Activated CD4-positive, alpha-beta T cell treated with anti-CD3 and anti-CD28 coated beads, Interleukin-2, amount 10 ng/mL, durations not matched to agents 7 days and 5 days (primary cell): ENCODE measurements at places on chromosomes 1 and 21. TPM values are rescaled to one million over a fixed set of nuclear protein-coding genes. Genes with fewer than 3 reads are reported as not detected.

DNA sequence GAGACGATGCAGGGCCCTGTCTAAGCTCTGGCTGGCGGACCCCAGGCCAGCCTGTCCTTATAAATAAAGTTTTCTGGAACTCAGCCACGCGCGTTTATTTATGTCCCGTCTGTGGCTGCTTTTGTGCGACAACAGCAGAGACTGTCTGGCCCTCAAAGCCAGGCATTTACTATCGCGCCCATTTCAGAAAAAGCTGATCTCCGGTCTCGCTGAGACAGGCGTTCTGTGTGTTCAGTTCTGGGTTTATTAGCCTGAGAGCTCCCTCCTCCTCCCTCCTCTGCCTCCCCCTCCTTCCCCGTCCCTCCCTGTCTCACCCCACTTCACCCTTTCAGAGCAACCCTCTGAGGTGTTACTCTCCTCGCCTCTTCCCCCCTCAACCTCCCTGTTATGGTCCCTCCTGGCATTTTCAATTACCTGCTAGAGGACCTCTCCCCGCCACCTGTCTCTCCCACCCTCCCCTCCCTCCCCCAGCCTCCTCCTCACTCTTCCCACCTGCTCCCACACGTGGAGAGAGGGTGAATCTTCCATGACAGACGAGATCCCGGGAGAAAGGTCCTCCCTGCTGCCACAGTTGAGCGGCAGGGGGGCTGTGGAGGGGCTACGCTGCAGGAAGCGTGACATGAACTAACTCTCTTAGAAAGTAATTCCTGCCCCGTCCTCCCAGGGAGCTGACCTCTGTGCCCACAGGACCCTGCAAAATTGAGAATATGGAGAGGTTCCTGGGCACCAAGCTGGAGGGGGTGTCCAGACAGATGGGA is 59.9 kb downstream of the SPSB1 start:
- DNase-seq: no peak

DNA sequence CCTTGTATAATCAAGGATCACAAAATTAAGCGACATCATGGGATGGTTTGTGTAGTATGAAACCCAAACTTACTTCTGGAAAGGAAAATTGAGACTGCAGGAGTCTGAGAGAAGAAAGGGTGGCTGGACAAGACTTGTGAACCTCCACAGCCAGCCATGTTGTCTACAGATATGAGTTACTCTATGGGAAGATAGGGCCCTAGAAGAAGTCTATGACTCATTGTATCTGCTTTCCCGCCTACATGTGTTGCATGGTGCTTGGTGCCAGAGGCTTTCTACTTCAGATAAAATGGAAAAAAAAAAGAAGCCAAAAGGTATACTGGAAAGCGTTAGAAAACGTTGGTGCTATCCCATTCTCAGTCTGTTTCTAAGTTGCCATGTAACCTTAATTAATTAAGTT is 18.7 kb upstream of the OR6N2 start:
- DNase-seq: no peak

GRCh38 chr1:1869469-1869868 is 21.4 kb downstream of the GNB1 start:
- no peak for DNase-seq

GRCh38 chr1:28954126-28954726 is 39.9 kb downstream of the EPB41 start:
- DNase-seq: no peak

DNA sequence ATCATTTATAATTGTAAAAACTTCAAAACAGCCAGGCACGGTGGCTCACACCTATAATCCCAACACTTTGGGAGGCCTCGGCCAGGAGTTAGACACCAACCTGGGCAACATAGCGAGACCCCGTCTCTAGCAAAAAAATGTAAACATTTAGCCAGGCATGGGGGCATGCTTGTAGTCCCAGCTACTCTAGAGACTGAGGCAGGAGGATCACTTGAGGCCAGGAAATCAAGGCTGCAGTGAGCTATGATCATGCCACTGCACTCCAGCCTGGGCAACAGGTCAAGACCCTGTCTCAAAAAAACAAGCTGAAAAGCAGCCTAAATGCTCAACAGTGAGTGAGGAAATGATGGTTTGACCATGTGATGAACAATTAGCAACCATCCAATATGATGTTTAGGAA is 7.3 kb downstream of the C1orf167 start:
- DNase-seq: no peak

DNA sequence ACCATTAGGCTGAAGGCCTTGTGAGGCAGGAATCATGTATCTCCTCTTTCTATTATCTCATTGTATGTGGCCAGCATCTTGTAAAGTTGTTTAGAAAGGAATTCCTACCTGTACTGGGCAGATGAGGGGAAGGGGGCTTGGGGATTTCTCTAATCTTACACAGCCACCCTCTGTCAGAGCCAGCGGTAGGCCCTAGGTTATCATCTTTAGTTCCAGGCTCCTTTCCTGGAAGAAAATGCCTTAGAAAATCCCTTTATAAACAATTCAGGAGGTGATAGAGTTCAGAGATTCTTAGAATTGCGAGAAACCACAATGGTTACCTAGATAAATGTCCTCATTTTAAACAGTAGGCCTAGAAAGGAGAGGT is 35.2 kb downstream of the DPT start:
- DNase-seq: no peak

SERTAD4 gene
- not detected for total RNA-seq

ACTL8 gene
- total RNA-seq: not detected

PLD5 gene
- not detected for total RNA-seq
